ENCODE measurements at places on chromosomes 2 and 18. TPM values are rescaled to one million over a fixed set of nuclear protein-coding genes. Genes with fewer than 3 reads are reported as not detected.

GPR155 gene
- total RNA-seq = 3.4 TPM

NOSTRIN gene
- not detected for total RNA-seq

DIS3L2 gene
- 15.6 TPM for total RNA-seq

UGT1A10 gene
- not detected for total RNA-seq

PMS1 gene
- 18.7 TPM for total RNA-seq

CAMKMT gene
- total RNA-seq = 7.5 TPM

SCTR gene
- not detected for total RNA-seq

FAM124B gene
- total RNA-seq = not detected

XRCC5 gene
- 202 TPM for total RNA-seq

UGT1A3 gene
- not detected for total RNA-seq

CYP27A1 gene
- total RNA-seq = 4.1 TPM

PSMA8 gene
- total RNA-seq = not detected

ATP6V1C2 gene
- not detected for total RNA-seq

EMX1 gene
- total RNA-seq = not detected

IL1R1 gene
- total RNA-seq = 87.9 TPM

SEH1L gene
- total RNA-seq = 36.5 TPM

SCYGR4 gene
- not detected for total RNA-seq

- DNase-seq = no peak
These were observed 240.5 kb downstream of the TRIB2 start for GRCh38 chr2:12957251-12957650.

- no peak for DNase-seq
These were observed 108.4 kb downstream of the FAM210A start for GRCh38 chr18:13617826-13618515.

GRCh38 chr2:83536556-83536955 lies 922.5 kb downstream of the SUCLG1 start:
- DNase-seq = no peak

DNA sequence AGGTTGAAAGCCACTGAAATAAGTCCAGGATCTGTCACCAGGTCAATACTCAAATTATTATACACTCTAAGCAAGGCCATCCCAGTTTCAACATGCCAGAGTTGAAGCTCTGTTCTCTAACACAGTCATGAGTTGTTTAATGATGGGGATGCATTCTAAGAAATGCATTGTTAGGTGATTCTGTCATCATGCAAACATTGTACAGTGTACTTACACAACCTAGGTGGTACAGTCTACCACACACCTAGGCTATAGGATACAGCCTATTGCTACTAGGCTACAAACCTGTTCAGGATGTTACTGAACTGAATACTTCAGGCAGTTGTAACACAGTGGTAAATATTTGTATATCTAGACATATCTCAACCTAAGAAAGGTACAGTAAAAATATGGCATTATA lies 162.2 kb downstream of the BAZ2B start:
- peak; percentile 15 for DNase-seq

DNA sequence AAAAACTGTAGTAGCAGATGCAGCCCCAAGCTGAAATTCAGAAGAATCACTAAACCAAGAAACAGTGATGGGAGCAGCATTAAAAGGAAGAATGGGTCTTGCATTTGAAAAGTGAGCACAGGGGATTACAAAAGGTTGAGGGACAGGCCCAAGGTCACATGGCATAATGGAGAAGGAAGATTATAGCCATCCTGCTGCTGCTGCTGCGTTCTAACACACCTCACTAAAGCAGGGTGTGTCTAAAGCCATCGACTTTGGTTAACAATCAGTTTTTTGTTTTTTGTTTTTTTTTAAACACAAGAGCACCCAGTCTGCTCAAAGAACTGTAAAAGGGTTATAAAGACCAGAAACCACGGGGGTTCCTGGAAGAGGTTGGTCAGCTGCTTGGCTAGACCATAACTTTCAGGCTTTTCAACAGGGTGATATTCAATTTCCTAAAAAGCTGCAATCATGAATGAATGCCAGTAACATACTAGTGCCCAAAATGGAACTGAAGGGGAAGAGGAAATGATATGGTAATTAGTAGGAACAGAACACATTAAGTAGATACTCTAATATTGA lies 102.6 kb downstream of the MYO5B start:
- no peak for DNase-seq

GRCh38 chr2:869894-870293 lies 80.8 kb upstream of the SNTG2 start:
- DNase-seq = no peak

DNA sequence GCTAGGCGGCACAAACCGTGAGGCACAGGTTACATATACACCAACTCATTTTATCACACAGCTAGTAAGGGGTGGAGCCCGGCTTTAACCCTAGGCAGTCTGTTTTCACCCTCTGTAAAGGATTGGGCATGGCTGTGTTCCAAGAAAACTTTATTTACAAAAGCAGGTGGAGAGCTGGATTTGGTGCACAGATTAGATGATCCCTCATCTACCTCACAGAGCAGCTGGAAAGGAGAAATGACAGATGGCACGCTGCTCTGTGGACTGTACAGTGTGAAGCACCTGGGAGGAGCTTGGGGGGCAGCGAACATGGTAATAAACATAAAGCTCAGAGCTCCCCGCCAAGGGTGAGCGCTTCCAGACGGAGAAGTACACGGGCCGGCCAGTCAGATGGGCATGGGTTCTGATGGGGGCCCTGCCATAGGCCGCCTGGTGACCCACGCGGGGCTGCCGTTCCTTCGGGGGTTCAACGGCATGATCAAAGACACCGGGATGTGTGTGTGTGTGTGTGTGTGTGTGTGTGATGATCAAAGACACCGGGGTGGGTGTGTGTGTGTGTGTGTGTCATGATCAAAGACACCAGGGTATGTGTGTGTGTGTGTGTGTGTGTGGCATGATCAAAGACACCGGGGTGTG lies 862 bp upstream of the TMEM177 start:
- no peak for DNase-seq

GRCh38 chr2:229783108-229783721 lies 68.9 kb upstream of the DNER start:
- DNase-seq = no peak

DNA sequence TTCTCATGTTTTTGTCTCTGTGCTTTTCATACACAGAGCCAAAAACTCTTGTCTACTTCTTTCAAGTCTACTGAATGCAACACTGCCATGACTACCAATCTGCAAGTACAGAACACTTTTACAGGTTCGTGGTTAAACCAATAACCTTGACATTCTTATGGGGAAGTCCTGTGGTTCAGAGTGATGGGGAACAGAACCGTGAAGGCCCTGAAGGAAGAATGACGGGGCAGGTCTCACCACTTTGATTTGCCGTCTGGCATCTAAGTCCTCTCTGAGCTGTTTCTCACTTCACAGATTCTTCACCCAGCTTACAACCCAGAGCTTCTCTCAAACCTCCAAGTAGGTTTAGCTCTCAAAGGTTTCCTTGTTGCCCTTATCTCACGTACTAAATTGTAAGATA lies 117.5 kb upstream of the SNTG2 start:
- DNase-seq = no peak

GRCh38 chr18:35127201-35127600 lies 86.0 kb downstream of the MAPRE2 start:
- no peak for DNase-seq

DNA sequence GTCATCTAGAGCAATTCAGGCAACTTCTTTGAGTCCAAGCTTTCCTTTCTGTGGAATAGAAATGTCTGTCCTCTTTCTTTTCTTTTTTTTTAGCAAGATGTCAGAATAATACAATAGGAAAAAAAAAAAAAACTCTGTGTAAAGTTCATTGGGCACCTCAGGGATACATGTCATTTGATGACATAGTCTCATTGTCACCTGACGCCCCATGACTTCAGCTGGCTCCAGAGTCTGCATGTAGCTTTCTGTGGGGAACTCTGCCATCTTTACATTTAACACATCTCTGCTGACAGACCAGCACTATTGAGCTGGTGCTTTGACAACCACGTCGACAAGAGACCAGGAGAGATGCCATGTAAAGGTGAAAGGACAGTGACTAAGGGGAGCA lies 172.5 kb upstream of the KLF7 start:
- peak; percentile 13 for DNase-seq

DNA sequence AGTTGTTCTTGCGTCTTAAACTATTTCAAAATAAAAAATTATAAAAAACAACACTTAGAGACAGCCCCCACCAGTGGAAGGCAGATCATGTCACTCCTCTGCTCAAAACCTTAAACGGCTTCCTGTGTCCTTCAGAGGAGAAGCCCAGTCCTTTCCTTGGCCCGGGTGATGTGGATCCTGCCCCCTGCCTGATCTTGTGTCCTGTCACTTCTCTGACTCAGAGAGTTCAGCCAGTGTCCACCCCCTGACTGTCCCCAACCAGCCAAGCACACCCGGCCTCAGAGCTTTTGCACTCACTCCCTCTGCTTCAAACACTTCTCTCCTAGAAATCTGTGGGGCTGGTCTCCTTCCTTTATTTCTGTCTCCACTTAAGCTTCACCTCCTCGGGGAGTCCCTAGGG lies 35.4 kb downstream of the TOGARAM2 start:
- DNase-seq = peak; percentile 12

DNA sequence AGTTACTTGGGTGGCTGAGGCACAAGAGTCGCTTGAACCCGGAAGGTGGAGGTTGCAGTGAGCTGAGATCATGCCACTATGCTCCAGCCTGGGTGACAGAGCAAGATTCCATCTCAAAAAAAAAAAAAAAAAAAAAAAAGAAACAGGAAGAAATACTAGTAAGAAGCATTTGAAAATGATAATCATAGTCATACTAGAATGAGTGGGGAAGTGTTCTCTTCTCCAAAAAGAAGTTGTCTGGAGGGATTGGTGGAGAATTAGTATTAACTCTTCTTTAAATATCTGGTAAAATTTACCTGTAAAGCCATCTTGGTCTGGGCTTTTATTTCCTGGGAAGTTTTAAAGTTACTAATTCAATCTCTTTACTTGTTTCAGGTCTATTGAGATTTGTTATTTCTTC lies 131.8 kb downstream of the FAM210A start:
- DNase-seq = no peak

- no peak for DNase-seq
These were observed 1860.8 kb upstream of the LRRTM1 start for GRCh38 chr2:82165377-82165776.

DNA sequence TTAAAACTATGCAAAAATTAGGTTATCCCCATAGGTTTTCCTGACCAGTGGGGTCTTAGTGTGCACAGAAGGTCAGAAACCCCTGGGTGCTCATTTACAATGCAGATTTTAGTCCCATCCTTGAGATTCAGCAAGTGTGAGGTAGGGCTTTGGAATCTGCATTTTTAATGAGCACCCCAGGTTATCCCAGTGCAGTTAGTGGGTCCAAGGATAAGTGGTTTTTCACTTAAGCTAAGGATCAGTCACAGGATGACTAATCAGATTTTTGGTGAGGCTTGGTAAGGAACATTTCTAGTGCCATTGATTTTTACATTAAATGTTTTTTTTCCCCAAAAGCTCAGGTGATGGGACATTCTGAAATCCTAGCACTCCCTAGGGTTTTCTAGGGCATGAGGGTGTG lies 50.7 kb upstream of the MGAT5 start:
- DNase-seq = no peak
